ENCODE measurements at places on chromosomes 6 and 20.

GRCh38 chr6:33320315-33321181 lies 3.0 kb upstream of the ZBTB22 start:
- DNase-seq, result no peak

- no peak for DNase-seq
These were observed 158.0 kb downstream of the DST start for GRCh38 chr6:56484669-56485068.

- DNase-seq, result no peak
These were observed 20.7 kb upstream of the AMD1 start for GRCh38 chr6:110853754-110854477.

GRCh38 chr6:16781348-16782169 lies 20.3 kb upstream of the ATXN1 start:
- DNase-seq, result no peak

DNA sequence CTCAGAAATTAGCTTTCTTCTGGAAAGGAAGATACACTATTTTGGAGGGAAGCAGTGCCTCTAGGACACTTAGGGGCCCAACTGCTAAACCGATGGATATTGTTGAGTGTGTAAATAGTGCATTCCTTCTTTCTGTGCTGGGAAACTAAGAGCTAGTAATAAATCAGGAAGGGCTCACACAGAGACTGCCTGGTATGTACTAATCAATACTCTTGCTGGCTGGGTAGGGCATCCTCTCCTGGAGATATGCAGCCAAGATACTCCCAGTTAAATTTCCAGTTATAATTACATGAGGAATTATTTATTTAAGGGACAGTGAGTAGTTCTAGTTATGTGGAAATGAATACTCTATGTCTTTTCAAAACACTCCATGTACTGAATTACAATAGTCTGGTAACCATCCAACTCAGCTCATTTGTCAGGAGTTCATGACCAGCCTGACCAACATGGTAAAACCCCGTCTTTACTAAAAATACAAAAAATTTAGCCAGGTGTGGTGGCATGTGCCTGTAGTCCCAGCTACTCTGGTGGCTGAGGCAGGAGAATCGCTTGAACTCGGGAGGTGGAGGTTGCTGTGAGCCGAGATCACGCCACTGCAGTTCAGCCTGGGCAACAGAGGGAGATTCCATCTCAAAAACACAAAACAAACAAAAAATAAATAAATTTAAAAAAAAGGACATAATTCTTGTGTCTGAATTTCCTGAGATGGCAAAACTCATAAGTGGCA lies 100.0 kb downstream of the OR2B2 start:
- peak; percentile 27 for DNase-seq

- no peak for DNase-seq
These were observed 100.9 kb downstream of the CD83 start for GRCh38 chr6:14218519-14218800.

DNA sequence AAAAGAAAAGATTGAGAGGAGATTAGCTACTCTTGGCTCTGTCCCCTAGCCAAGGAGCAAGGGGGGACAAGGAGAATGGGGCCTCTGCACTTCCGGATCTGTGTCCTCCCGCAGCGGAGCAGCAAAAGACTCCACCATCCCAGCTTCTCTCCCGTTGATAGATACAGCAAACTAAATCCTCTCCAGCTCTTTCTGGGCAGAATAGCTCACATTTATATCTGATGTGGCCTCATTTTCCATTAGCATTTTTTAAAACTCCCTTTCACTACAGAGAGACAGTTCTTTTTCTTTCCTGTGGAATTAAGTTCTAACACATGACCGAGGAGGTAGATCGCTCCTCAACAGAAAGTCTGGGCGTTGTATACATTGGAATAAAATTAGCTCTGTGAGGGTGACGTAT lies 260.9 kb upstream of the SOX4 start:
- DNase-seq, result no peak

DNA sequence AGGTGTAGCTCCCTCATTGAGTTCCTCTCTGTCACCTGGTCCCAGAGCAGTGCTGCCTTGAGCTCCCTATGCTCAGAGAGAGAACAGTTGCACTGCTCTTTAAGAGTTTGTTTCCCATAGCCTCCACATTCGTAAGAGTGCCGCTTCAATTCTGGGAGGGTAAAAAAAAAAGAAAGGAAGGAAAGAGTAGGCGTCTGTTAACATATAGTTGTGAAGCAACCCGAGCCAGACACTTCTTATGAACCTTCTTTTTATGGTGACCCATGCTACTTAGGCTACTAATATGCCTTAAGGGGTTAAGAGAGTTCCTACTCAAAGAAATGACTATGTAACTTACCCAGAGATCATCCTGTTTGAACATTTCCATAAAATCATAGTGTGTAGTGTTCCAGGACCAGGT lies 4.3 kb upstream of the ARG1 start:
- DNase-seq, result no peak

DNA sequence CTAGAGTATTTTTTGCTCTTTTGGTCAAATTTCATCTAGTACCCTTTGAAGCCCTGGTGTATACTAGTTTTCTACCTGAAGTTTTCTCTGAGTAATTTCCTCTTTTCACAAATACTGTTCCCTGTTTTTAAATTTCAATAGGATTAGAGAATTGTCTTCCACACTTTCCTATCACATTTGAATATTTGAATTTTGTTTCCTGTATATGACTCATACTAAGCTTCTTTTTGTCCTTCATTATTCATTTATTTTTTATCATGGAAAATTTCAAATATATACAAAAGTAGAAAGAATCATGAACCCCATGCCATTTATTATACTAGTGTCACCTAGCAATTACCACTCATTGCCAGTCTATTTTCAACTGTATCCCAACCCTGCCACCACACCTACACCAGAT lies 52.7 kb downstream of the LHFPL5 start:
- DNase-seq, result no peak

- peak; percentile 53 for DNase-seq
These were observed 27.8 kb downstream of the RNF8 start for GRCh38 chr6:37381579-37381978.

DNA sequence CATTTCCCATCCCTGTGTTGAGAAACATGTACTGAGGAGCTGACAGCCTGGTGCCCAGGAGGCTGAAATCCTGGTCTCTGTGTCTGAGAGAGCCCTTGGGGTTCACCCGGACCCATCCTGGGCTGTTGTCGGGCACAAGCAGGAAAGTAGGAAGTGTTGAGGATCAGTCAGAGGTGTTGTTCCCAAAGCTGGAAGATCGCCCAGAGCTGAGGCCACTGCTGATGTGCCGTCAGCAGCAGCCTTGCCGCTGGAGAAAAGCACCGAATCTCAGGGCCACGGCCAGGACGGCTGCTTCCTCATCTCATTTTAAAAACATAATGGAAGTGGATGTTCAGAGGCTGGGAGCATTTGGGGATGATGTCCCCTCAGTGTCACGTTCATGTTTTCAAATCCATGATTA lies 218.5 kb downstream of the UST start:
- no peak for DNase-seq

GRCh38 chr20:63112491-63113219 lies 103.3 kb downstream of the YTHDF1 start:
- DNase-seq, result no peak

DNA sequence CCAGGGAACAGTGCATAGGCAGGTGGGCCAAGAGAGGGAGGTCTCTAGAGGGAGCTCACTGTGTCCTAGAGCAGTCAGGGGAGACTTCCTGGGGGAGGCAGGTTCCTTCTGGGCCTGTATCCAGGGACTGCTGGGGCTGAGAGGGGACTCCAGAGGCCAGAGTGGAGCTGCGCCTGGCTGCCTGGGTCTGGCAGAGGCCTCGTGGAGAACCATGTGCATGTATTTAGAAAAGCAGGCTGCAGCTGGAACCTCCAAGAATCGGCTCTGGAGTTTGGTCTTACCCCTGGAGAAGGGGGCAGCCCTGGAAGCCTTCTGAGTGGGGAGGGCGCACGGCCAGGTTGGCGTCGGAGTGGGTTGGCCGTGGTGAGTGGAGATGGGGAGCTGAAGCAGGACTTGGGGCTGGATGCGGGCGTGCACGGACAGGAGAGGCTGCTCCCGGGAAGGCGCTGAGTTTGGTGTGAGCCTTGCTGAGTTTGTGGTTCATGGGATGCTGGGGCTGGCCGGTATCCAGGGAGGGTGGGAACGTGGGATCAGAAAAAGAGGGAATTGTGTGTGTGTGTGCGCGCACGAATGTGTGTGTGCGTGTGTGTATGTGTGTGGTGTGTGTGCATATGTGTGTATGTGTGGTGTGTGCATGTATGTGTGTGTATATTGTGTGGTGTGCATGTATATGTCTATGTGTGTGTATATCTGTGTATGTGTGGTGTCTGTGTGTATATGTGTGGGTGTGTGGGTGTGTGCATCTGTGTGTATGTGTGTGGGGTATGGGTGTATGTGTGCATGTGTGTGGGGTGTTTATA lies 10.8 kb downstream of the VSTM2L start:
- DNase-seq, result no peak

GRCh38 chr20:49608752-49609670 lies 41.1 kb upstream of the PTGIS start:
- DNase-seq, result peak; percentile 85

GRCh38 chr6:159168536-159169192 lies 536 bp upstream of the FNDC1 start:
- no peak for DNase-seq

- no peak for DNase-seq
These were observed 38.7 kb downstream of the GNAS start for GRCh38 chr20:58891086-58891717.

- no peak for DNase-seq
These were observed 4.9 kb downstream of the SDCBP2 start for GRCh38 chr20:1323830-1324597.

DNA sequence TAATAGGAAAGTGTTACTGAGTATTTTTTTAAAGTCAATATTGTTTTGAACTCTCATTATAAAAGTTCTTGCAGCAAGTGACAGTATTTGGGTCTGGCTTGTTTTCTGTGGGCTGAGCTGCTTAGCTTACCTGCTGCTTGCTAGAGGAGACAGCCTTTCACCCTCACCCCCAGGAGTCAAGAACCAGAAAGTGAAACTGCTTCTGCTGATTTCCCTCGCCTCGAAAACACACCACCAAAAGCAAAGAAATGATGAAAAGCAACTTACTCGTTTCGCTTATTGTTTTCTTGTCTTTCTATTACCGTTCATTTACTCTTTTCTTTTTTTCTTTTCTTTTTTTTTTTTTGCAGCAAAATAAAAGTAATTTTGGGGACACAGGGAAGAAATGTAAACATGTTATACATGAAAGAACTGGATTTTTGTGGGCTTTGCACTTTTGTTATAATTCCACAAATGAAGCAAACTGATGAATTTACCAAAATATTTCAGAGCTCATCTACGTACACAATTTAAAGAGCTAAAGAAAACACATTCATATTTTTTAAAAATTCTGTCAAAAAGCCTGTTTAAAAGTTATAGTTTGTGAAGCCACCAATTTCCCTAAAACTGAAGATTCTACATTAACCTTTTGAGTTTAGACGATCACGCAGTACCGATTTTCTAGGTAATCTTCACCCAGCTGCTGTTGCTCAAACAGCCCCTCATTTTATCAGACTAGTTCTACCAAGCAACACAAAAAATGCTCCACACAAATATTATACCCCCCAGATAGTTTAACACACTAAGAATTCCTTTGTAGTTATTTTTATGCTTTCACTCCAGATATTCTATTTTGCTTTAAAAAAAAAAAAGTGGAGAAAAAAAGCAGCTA lies 1.7 kb downstream of the SCML4 start:
- no peak for DNase-seq

GRCh38 chr6:132359886-132360285 lies 41.4 kb downstream of the MOXD1 start:
- DNase-seq, result no peak

DNA sequence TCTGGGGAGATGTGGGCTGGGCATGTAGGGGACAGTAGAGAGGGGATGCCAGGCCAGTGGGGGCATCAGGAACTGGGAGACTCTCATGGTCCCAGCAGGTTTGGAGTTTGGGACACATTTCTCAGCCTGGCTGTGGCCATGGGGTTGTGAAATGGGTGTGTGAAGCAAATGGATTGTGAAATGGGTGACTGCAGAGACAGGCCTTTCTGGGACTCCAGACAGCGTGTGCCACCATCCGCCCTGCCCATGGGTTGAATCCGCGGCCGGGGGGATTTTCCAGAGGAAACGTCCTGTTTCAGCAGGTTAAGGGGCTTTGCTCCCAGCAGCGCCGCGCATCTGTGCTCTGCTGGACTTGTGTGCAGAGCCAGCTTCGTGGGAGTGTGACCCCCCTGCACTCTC lies 3.7 kb upstream of the PMEPA1 start:
- DNase-seq, result no peak
